ENCODE measurements at places on chromosomes 4 and X.
A peak's percentile ranks its signal among the peaks of the same experiment; 100 is the strongest.

GRCh38 chrX:48761674-48762471 lies at the start of gene GLOD5:
TSS of gene GLOD5 (plus strand) at chrX:48761747. CDS start at chrX:48761791, 44 bp downstream.
- peak; percentile 51 for DNase-seq

- no peak for DNase-seq
These were observed 1659.8 kb upstream of the ADGRL3 start for GRCh38 chr4:59540311-59540710.

- DNase-seq: no peak
These were observed 684.1 kb downstream of the TRAM1L1 start for GRCh38 chr4:116401293-116401692.

DNA sequence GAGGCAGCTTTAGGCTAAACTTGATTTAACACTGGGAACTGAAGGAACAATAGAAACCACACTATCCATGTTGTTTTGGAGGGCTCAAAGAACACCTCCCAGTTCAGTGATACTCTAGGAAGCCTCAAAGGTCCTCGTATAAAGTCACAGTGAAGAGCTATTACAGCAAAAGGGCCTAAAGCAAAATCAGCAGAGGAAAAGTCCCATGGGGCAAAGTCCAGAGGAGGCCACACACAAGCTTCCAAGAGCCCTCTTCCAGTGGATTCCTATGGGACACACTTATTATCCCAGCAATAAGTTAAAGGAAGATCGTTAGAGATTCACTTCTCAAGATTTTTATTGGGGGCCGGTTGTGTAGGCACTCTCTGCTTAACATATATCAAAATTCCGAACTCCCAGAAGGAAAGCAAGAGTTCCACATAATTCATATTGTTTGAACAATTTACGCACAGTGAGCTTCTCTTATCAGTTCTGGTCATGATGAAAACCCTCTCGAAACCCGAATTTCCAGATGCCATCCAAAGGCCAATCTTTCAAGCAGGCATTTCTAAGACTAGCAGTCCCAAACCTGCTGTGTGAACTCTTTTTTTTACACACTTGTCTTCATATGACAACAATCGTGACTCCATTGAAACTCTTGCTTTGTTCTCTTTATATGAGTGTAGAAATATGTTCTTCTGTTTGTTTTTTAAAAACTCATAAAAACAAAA lies 53.7 kb downstream of the ANXA5 start:
- DNase-seq: no peak

- DNase-seq: peak; percentile 49
These were observed 251.6 kb downstream of the ADGRA3 start for GRCh38 chr4:22264261-22264660.

DNA sequence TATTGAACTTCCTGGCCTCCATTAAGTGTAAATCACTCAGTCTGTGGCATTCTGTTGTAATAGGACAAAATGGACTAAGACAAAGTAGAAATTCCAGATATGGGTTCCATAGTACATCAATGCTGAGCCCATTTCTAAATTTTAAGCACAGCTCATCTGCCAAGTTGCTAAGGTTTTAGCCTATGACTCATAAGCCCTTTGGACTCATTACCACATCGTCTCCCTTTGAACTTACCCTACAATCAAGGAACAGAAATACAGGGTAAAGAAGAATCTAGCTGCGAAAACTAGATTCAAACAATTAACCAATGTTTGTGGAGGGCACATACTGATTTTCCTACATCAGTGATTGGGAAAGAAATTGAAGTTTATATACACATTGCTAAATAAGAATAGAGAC lies 31.8 kb downstream of the NAA11 start:
- DNase-seq: no peak

DNA sequence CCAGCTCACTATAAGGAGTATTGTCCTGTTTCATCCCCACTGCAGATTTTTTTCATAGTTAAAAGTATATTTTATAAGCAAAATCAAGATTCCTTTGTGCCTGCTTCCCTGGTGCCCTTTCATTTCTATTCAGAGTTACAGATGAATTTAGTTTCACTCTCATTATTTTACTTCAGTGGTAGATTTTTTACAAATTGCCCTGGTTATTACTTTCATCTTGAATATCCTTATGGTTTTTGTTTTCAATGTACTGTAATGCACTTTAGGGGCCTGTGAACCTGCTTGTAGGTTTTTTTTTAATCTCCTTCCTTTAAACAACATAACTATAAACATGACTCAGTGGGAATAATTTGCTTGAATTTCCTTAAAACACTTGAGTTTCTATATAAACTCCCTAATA lies 126.8 kb downstream of the GPR143 start:
- DNase-seq: no peak

- DNase-seq: no peak
These were observed 89.8 kb downstream of the COMMD8 start for GRCh38 chr4:47373709-47374108.

GRCh38 chrX:109635146-109635545 lies 10.2 kb upstream of the KCNE5 start:
- DNase-seq: no peak

GRCh38 chr4:139682741-139683151 lies 17.1 kb downstream of the MGST2 start:
- no peak for DNase-seq

GRCh38 chr4:169557061-169557636 lies 55.2 kb downstream of the NEK1 start:
- DNase-seq: no peak

GRCh38 chrX:13376857-13377549 lies 57.1 kb upstream of the ATXN3L start:
- peak; percentile 69 for DNase-seq

DNA sequence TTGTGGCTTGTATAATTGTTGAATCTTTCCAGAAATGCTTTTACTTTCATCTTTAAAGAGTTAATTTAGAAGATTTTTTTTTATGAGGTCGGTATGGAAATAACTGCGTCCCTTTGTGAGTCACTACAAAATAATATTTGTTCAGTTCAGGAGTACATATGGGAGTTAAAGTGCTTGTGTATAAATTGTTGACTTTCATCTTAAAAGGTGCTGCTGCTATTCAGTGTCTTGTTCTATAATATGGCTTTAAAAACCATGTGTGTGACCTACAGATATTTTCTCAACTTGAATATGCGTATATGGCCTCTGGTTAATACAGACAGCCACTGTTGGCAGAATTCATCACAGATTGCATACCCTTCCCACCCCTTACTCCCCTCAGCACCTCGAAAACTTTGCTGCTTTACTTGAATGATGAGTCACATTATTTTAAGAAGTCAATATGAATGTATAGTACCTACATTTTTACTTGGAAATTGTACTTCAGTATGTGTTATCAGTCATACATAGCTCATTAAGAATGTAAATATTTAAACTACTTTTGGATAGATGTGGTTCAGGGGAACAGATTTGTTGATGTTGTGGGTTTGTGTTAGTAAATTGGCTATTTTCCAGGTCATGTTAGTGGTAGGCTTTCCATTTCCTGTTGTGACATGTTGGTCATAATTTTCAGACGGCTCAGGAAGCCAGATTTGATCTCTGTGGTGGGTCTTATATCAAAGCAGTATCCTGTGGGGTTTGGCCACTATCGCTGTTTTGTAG lies 1.5 kb downstream of the CLCN3 start:
- DNase-seq: no peak

GRCh38 chr4:184102488-184102887 lies 115.2 kb downstream of the ENPP6 start:
- DNase-seq: no peak

DNA sequence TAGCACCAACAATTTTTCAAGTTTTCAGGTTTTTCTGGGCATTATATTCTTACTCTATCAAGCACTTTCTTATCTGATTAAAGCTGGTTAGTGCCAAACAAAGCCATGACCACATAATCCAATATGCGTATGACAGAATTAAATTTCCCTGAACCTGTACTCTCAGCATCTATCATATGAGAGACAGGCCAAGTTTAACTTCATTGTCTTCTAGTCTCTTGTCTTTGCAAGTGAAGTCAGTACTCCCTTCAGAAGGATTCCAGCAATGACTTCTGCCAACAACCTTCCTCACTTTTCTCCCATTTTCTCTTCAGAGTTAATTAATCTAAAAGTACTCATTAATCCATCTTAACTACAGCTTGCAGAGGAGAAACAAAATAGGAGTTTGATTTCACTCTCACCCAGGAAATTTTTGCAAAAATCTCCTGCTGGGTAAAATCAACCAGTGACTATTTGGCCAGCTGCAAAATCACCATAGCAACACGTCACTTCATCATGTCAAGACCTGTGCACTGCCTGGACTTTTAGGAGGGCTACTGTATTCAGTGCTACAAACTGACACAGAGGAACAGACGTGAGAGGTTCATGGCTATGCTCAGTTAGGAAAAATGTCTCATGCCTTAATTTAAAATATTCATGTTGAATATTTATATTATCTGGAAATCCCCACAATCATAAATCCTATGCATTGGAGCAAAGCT lies 208.4 kb downstream of the ANTXR2 start:
- DNase-seq: no peak

DNA sequence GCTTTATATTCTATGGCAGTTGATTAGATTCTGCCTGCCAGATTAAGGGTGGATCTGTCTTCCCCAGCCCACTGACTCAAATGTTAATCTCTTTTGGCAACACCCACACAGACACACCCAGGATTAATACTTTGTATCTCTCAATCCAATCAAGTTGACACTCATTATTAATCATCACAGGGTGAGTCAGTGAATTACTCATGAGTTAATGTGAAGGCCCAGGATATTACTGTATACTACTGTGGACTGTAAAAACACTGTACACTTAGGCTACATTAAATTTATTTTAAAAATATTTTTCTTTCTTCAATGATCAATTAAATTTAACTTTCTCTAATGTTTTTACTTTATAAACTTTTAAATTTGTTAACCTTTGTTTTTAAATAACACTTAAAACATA lies 87.7 kb downstream of the NAP1L3 start:
- no peak for DNase-seq

DNA sequence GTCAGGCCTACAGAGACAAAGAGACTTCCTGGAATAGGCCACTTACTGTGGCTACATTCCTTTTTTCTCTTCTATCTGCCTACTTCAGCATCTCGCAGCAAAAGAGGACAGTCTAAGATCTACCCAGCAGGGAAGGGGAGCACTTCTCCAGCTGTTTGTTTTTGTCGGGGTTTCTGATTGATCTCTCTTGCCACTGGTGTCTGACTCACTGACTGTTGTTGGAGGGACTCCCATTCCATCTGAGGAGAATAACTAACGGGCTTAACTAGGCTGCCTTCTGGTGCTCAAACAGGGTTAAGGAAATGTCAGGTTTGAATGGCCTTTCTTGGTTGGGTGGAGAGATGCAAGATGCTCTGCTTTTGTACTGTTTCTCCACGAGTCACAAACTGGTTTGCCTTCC lies 100.2 kb upstream of the TMEM164 start:
- DNase-seq: no peak

DNA sequence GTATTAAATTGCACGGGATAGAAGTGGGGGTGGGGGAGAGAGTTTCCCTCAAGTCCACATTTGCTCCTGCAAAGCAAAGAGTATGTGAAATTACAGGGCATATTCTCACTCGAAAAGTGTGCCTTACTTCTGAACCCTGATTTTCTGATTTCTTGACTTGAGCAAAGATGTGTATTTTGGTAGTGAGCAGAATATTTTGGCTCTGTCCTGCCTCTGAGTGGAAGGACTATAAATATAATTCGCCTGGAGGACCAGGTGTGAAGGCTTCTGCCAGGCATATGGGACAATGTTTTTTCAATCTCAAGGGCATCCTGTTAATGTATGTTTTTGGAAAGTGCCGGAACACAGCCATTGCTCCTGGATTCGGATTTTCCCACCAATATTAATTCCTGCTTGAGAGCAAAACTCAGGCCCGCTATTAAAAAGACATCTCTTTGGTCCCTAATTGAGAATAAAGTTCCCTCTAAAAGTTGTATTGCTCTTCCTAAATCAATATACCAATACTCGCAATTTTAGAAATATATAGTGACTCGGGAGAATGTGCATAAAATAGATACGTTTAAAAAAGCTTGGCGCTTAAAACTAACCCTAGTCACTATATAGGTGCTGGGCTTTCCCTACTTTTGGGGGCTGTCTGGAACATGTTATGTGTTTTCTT lies 15.3 kb upstream of the PITX2 start:
- no peak for DNase-seq

DNA sequence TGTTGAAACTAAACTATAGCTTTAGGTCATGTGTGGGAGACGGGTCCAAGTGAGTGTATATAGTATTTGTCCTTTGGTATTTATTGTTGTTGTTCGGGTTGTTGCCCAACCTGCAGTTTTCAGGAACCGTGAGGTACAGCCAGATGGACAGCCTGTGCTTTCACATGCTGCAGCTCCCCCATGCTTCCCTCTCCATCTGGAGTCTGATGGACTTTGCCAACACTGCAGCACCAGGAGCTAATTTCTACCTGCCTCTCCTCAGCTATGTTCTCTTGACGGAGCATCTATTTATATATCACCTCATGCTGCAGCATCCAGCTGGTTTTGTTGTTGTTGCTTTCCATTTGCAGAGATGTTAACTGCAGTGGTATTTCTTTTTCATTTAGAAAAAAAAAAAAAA lies 80.1 kb downstream of the TLL1 start:
- no peak for DNase-seq

- DNase-seq: no peak
These were observed 68.6 kb downstream of the DIAPH2 start for GRCh38 chrX:96753230-96753629.

- peak; percentile 54 for DNase-seq
These were observed 47.5 kb downstream of the SPATA18 start for GRCh38 chr4:52098618-52099017.

- no peak for DNase-seq
These were observed 637 bp downstream of the AMER1 start for GRCh38 chrX:64204701-64205440.

DNA sequence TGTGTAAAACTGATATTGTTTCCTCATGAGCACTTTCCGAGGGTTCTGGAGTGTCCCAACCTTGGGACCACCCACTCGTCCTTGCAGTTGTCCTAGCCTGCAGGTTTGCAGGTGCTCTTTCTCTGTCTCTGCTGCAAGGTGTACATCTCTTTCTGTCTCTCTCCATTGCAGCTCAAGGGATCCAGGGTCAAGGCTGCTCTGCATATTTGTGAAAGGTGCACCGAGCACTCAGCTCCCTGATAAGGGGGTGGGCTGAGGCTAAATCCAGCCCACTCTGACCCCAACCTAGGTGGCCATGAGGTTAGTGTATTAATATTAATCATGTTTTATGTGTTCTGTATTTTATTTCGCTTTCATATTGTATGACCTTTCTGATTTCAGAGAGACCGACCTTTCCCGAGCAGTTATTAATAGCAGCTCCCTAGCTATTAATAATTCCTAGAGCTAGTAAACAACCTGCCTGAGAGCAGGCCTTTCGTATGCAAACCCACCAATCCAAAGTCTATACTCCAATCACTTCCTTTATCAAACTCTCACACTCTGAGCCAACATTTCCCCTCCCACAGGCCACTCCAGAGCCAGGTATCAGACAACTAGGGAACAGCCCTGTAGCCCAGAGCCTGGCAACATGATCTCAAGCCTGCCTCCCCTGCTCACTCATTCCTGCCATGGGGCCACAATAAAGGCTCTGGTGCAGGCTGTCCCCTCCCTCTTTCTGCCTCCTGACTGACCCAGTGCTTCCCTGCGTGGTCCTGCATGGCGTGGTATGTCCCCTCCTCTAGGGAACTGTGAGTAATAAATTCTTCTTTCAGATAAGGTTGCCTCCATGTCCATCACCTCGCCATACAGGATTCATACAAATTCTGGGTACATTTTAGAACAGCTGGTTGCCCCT lies 73.9 kb downstream of the SLC2A9 start:
- no peak for DNase-seq

- no peak for DNase-seq
These were observed 8.0 kb downstream of the ATP2B3 start for GRCh38 chrX:153525451-153525850.
